ENCODE measurements at places on chromosomes 5 and 9.
A peak's percentile ranks its signal among the peaks of the same experiment; 100 is the strongest.

- DNase-seq = no peak
Measured at GRCh38 chr5:16671208-16671607, 54.4 kb upstream of the RETREG1 start.

GRCh38 chr5:71862507-71863060 lies 143.5 kb downstream of the CARTPT start:
- no peak for DNase-seq

GRCh38 chr5:10432059-10433008 lies 9.3 kb upstream of the ROPN1L start:
- DNase-seq = no peak

- DNase-seq = no peak
Measured at GRCh38 chr5:41240985-41241384, 27.7 kb upstream of the C6 start.

GRCh38 chr5:111163000-111163399 lies 61.2 kb upstream of the CAMK4 start:
- no peak for DNase-seq

DNA sequence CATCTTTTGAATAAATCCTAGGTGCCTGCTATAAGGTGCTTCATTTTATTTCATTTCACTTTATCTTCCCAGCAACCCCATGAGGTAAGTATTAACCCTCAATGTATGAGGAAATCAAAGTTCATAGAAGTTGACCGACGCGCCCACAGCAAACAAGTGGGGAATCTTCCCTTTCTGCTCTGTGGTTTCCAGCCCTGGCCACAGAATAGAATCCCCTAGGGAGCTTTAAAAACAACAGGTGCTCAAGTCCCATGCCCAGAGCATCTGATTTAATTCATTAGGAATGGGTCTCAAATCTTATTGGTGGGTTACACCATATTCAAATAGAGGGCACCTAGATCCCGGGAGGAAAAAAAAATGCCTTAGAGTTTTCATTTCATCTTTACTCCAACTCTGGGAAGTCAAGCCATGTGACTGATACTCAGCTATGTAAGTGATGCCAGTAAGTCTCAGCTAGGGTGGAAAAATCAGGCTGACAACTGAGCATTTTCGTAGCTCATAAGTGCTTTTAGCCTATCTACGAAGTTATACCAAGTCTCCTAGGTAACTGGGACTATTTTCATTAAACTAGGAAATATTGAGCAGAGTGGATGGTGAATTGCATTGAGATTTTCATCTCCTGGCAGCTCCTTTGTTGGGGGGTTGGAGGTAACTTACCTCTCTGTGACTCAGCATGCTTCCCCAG lies 353.4 kb upstream of the SLC30A5 start:
- DNase-seq = no peak

- DNase-seq = peak; percentile 98
Measured at GRCh38 chr9:70601000-70601951, 186.8 kb upstream of the KLF9 start.

DNA sequence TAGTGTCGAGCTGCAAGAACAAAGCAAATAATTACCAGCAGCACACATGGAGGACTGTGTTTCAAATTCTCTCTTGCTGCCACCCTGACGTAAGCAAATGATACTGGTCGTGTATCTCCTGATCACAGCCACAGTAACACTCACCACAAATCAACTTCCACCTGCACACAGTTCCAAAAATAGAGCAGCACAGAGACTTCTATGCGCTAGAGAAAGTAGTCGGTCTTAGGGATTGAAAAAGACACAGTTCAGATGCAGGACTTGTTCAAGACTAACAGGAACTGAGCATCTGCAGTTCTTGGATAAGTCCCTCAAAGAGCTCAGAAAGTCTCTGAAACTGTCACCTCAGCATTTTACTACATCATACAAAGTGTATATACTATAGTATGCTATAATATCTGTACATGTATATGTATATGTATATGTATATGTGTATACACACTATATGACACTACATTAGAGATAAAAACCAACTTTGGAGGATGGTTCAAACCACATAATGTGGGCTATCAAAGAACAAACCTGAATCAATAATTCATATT lies 279.0 kb downstream of the GLIS3 start:
- DNase-seq = no peak

GRCh38 chr5:146683861-146684260 lies 167.9 kb upstream of the GPR151 start:
- no peak for DNase-seq

DNA sequence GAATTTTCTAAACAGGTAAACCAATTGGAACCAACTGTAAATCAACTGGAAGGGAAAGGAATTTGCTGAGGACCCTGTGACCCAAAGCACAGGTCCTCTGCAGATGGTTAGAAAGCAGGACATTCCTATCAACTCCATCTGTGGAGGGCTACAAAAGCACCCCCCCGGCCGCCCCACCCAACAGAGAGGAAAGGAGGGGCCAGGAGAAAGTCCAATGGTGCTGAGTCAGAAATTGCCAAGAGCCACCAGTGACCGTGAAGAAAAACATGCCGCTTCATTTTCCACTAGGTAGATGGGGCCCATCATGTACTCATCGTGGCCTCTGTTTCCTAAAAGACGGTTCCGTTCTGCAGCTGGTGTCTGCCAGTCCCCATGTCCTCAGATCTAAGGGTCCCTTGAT lies 66.3 kb downstream of the RAPGEF1 start:
- DNase-seq = no peak

DNA sequence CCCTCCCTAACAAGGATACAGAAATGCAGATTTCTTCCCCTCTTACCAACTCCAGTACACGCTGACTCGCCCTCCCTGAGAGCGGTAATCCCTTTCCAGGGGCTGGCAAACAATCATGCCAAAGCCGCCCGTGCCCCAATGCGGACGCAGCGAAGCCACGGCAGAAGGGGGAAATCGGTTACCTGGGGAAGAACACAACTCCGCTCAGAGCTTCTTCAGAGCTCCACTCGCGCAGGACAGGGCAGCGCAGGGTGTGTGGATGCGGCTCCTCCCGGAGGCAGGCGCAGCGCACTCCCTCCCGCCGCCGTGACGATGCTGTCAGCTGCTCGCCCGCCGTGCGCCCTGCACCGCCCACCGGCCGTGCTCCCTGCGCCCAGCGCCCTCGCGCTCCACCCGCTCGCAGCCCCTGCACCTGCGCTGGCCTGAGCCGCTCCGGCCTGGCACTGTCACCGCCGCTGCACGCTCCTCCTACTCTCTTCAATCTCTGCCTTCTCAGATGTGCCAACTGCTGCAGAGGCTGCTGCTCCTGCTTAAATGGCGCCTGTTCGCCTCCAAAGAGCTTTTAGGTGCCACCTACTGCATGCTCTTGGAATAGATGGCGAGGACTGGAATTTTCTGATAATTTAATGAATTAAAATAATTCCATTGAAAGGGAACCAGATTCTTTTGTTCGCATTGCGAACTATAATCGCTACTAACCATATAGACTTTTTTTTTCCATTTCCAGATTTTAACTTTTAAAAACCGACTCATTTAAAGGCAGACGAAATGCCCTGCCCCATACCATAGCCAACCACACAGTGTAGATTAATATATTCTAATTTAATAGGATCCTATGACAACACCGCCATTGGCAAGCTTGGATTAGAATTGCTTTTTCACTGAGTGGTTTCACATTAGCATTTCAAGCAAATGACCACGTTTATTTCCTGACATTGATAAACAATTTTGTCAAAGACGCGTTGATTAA lies at the start of gene DIRAS2:
DIRAS2 (minus strand) TSS at position 255 of the 970 bp plus-strand sequence. CDS start 28,997 bp downstream, outside the sequence.
- DNase-seq = peak; percentile 33

GRCh38 chr5:137312011-137312410 lies 187.1 kb downstream of the SPOCK1 start:
- no peak for DNase-seq

- DNase-seq = no peak
Measured at GRCh38 chr5:59767211-59767605, 126.3 kb downstream of the PDE4D start.

- DNase-seq = peak; percentile 62
Measured at GRCh38 chr5:50962934-50963872, 296.8 kb downstream of the PARP8 start.

DNA sequence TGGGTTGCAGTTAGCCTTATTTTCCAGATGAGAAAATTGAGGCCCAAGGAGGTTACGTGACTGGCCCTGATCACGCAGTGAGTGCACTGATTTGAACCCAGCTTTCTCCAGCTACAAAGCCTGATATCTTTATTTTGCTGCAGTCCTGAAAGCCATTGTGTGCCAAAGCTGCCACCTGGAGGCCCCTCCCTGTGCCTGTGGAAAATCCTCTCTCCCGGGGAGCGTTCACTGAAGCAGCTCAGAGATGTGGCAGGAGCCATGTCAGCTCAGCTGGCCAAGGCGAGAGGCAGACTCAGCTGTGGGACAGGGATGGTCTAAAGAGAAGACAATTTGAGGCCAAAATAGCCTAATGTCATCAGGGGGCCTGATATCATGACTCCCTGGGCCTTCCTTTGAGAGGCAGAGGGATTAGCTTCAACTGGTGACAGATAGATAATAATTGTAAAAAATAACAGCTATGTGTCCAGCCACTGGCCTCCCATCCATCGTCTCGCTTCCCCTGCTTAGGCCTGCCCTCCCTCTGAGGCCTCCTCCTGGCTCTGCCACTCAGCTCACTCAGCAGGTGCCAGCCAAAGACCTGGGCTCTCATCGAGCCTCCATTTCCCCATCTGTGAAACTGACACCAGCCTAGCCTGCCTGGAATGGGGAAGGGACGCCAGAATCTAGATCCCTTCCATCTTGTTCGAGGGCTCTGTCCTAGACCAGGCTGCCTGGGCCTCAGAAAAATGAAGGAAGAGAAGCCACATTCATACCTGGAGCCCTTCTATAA lies 74.3 kb upstream of the GGTA1 start:
- DNase-seq = no peak

- DNase-seq = no peak
Measured at GRCh38 chr5:160162910-160163309, 43.7 kb upstream of the PWWP2A start.

DNA sequence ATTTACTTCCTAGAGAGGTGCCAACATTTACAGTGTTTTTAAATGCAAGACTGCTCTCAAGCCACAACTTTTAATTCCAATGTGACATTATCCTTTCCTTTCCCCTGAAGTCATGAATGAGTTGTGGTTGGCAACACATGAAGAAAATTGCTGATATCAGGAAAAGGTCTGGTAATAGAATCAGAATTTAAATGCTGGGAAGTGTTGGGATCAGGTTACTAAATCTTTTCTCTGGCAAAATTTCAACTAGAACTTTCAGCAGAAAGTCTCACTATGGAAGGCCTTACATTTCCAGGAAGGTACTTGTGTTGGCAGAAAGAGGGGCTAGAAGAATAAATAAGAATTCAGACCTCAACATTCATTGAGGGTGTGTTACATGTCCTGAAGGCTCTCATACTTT lies 10.6 kb upstream of the SLC44A1 start:
- DNase-seq = no peak

DNA sequence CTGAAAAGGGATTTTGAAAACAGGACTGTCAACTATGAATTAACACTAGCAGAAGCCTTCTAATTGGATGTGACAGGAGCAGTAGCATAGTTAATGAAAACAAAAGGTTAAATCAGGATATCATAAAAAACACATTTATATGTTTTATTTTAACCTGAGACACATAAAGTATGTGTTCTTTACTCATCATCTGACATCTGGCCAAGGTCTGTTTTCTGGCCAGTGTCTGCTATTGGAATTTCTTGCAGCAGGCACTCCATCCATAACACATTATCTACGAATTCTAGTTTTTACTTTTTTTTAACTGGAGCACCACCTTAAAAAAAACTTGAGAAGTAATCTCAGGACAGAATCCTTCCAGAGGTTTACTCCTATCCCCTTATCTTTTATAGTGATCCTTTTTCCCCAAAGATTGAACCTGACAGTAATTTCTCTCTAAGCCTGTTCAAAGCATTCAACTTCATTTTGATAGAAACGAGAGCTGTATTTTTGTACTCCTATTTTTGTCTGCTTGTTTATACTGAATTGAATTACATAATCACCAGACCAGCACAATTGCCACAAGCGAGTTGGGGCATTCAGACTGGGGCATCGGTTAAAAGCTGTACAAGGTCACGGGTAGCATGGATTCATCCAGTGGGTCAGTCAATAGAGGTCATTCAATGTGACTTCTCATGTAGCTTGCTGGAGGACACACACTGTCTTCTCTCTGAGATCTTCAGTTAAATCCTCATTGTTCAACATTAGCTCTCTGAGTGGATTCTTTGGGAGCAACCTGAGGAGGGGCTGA lies 205.6 kb upstream of the CLINT1 start:
- DNase-seq = no peak

GRCh38 chr9:128845186-128845931 lies 15.8 kb upstream of the SPOUT1 start:
- DNase-seq = no peak

DNA sequence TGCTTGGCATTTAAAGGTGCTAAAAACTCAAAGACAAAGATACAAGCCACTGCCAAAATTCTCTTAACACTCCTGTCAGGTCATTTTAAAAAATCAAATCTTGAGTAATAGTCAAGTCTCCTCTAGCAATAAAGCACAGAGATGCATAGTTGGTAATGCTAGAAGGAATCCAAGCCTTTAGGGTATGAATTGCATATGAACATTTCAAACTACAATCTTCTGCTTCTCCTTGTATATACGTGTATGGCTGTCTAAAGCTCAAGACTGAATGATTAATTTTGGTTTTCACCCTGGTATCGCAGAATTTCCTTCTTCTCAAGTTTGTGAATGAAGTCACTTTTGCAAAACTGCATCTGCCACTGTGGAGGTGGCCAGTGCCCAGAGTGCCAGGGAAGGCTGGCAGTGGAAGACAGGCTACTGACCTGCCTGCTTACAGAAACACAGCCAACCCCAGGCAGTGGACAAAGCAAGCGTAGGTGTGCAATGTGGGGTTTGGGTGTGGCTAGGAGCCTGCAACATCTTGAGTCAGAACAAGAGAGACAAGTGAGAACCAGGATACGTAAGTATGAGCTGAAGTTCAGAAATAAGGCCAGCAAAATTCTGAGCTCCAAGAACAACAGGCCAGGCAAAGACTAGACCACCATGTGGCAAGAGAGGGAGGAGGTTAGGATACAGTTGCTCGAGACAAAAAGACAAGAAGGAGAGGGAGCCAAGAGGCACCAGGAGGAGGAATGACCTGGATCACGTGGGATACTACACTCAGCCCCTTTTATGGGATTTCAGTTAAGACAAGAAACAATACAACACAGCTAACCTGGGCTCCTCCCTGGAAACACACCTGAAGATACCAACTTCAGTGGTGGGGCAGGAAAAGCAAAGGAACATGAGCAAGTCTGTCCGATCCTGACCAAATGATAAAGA lies 22.6 kb downstream of the MYO10 start:
- no peak for DNase-seq

DNA sequence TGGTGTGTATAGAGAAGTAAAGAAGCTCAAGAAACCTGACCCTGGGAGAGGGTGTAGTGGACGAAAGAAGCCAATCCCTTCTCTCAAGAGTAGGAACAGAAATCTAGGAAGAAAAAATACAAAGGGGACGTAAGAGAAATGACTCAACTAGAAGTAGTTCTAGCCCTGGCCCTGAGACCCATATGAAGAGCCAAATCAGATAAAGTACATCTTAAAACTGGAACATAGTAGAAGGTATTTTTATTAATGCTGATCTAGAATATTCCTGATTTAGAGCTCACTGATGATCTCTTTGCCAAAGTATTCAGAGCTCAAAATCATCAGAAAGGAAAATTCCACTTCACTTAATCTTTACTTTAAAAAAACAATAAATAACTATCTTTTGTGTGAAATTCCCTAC lies 184.8 kb downstream of the MLLT3 start:
- no peak for DNase-seq

All from left cardiac atrium (tissue), 4 donors.